ENCODE measurements at places on chromosomes 16 and 17.

GRCh38 chr17:27603880-27604794 is 26.9 kb upstream of the LGALS9 start:
- no peak for DNase-seq

DNA sequence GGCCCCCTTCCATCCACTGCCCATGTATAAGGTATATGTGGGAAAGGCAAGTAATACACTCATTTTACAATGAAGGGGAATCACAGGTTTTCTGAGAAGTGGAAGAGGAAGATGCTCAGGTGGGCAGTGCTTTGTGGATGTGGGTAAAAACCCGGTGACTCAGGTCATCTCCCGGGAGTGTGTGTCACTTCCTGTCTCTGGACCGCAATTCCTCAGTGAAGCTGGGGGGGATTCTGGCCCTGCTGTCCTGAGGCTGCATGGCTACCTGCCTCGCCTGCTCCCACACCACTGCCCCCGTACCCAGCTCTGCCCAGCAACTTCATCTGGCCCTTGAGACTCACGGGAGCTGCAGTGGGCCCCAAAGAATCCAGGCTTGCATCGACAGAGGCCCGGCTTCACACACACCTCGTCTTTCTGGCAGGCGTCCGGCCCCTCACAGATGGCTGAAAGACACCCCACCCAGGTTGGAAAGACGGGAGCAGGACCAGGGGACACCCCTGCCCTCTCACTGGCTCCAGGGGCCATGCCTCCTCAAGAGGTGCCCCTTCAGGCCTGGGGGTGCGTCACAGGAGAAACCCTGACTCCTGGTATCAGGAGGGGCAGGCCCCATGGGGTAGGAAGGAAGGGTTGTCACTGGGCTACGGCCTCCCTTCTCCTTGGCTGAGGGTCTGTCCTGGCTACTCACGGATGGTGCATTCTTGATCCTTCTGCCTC is 882 bp downstream of the SCARF1 start:
- no peak for DNase-seq

GRCh38 chr17:1976000-1976682 is 49.0 kb downstream of the RTN4RL1 start:
- DNase-seq = no peak

- no peak for DNase-seq
Measured at GRCh38 chr17:55324296-55324978, 59.7 kb downstream of the HLF start.

GRCh38 chr16:23827057-23827456 is 8.7 kb upstream of the PRKCB start:
- no peak for DNase-seq

DNA sequence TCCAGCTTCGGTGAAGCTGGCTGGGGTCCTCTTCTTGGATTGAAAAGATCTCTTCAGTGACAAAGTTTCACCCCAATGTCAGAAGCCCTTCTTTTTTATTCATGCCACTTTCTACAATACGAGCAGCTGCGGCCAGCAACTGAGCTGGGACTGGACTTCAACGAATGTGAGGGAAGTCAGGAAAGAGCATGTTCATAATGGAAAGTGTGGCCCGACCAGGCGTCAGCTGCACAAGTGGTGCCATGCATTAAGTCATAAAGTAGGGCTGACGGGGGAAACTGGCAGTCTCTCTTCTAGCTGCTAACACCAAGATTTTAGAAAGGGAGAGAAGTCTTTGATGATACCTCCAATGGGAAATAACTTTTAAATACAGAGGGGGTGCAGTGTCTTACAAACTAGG is 192.6 kb downstream of the PARN start:
- no peak for DNase-seq

GRCh38 chr17:57747221-57748017 is 2.3 kb upstream of the CCDC182 start:
- peak; percentile 12 for DNase-seq

DNA sequence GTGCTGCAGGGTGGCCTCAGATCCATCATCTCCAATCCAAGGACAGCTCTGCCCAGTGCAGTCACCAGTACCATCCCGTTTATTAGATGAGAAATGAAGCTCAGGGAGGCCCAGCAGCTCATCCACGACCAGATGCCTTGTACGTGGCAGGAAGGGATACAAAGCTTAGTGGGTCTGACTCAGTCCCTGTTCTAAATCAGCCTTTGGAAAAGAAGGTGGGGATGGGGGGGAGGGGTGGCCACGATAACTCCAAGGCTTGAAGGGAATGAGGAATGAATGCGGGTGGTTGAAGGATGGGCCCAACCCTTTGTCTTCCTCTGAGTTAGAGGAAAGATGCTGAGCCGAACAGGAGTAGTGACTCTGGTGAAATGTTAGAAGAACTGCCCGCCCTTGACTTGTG is 25.8 kb downstream of the LLGL2 start:
- no peak for DNase-seq

DNA sequence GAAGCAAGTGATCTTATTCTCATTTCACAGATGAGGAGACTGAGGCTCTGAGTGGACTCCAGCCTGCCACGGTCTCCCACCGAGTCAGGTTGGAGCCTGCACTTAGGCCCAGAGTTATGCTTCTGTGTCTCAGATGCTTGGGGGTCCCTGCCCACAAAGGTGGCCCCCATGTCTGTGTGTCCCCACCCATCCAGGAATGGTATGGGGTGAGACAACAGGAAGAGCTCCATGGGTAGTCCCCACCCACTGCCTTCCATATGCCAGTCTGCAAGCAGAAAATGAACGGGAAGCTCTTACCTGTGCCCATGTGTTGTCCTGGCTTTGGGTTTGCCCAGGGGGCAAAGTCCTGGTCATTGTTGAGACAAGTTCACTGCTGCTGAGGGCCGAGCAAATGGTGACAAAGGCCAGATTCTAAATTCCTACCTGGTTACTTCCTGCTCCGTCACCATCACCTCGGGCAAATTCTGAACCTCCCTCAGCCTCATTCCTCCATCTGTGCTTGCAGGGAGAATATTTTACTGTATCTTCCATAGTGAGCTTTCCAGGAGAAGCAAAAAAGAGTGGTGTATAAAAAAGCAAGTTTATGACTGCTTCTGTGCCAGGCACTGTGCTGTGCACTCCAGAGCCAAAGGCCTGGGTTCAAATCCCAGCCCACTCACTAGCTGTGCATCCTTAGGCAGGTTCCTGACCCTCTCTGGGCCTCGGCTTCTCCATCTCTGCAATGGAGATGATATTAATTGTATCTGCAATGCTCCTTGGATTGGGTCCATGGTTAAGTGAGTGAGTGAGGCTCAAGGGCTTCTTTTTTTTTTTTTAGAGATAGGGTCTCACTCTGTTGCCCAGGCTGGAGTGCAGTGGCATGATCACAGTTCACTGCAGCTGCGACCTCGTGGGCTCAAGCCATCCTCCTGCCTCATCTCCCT is 9.3 kb downstream of the IL4R start:
- DNase-seq = no peak

DNA sequence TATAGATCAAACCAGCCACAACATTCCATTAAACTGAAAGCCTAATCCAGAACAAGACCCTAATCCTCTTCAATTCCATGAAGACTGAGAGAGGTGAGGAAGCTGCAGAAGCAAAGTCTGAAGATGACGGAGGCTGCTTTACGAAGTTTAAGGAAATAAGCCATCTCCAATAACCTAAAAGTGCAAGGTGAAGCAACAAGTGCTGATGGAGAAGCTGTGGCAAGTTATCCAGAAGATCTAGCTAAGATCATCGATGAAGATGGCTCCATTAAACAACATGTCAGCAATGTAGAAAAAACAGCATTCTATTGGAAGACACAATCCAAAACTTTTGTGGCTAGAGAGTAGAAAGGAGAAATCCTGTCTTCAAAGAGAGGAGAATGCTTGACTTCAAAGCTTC is 69.6 kb downstream of the KANSL1 start:
- DNase-seq = no peak

GRCh38 chr16:30567991-30568638 is 3.4 kb downstream of the ZNF688 start:
- DNase-seq = no peak

DNA sequence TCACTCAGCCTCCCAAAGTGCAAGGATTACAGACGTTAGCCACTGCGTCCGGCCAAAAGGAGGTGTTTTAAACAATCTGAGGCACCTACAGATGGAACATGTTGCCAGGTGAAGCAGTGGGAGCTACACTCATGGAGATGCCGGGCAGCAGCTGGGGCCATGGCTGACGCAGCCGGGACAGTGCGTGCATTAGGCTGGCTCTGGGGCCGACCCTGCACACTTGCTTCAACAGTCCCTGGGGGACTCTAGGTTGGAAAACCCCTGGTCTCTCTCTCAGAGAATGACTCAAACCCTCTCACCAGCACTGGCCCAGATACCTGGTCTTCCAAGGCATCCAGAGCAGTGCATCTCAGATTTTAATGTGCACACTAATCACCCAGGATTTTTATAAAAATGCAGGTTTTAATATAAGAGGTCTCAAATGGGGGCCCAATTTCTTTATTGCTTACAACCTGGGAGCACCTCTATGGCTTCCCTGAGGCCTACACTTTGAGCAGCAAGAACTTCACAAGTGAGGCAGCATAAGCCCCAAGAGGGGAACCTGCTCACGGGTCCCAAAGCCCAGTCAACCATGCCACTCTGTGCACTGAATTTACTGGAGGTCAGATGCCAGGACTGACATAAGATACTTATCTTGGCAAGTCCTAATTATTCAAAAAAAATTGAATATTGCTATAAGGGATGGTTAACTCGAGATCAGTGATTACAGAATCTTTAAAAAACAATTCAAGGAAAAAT is 70.8 kb upstream of the TRAP1 start:
- DNase-seq = no peak

- no peak for DNase-seq
Measured at GRCh38 chr17:45929344-45929743, 35.0 kb downstream of the MAPT start.

GRCh38 chr17:76146053-76146851 is 5.2 kb upstream of the FOXJ1 start:
- DNase-seq = no peak

DNA sequence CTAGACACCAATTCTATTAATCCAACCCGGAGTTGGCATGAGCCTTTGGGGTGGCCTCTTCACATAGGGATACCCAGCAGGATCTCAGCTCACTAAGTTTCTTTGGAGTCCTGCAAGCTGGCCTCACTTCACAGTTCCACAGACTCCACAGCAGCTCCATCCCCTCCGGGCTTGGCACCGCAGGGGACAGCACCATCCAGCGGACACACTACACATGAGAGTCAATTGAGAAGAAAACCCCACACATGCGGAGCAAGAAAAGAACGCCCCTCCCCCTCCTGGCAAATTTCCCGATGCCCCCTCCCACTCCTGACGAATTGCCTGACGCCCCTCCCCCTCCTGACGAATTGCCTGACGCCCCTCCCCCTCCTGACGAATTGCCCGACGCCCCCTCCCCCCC is 31.1 kb downstream of the KLHDC4 start:
- DNase-seq = no peak

GRCh38 chr16:74107795-74108610 is 188.6 kb upstream of the PSMD7 start:
- no peak for DNase-seq

DNA sequence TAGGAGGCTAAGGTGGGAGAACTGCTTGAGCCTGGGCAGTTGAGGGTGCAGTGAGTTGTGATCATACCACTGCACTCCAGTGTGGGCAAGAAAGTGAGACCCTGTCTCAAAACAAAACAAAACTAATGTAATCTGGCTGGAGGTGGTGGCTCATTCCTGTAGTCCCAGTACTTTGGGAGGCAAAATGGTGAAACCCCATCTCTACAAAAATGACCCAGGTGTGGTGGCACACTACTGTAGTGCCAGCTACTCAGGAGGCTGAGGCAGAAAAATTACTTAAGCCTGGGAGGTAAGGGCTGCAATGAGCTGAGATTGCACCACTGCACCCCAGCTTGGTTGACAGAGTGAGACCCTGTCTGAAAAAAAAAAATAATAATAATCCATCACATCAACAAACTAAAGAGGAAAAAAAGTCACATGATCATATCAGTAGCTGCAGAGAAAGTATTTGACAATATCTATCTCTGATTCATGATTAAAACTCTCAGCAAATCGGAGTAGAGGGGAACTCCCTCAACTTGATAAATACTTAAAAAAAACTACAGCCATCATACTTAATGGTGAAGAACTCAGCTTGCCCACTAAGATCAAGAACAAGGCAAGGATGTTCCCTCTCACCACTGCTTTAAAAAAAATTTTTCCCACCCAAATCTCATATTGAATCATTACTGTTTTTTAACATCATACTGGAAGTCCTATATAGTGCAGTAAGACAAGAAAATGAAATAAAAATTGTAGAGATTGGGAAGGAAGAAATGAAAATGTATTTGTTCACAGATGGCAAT is 31.0 kb downstream of the DHRS7B start:
- DNase-seq = no peak

GRCh38 chr17:82007495-82008257 is 15.0 kb downstream of the CENPX start:
- no peak for DNase-seq

DNA sequence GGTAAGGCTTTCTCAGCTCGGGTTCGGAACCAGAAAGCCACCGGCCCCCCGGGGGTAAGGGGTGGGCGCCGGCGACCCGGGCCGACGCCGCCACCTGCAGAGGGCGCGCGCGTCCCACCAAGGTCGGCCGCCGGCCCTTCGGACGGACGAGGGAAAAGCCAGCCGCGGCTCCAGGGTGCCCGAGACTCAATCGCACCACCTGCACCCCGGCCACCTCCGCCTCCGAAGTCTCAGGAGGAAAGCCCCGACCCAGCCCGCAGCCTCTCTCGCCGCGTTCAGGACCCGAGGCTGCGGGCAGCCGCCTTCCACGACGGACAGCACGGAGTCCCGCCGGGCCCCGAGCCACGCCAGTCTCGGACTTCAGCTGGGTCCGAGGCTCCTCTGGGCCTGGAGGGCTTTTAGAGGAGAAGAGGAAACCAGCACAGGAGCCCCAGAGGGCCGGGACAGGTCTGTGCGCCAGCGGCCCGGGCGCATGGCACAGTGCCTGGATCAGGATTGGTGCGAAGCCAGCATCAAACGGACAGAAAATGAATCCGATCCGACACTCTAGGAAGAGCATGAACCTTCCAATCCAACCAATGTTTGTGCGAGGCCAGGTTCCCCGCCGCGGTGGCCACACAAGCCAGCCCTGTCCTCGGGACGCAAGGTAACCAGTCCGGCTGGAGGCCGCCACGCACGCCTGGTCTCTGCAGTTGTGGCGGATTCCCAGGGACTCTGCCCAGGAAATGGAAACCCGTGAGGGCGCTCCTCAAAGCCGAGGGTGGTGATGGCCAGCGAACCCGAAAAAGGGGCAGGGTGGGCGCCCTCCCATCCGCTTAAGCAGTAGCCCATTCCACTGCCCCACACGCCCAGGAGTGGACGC is 6.7 kb downstream of the CBX8 start:
- peak; percentile 25 for DNase-seq

Data from anterior cingulate cortex (tissue), 58 donors.